GM04504 (cell line): ENCODE measurements at places on chromosomes 3 and 15.

GRCh38 chr3:107523289-107523538 is 452 bp downstream of the BBX start:
- peak; percentile 8 for DNase-seq

DNA sequence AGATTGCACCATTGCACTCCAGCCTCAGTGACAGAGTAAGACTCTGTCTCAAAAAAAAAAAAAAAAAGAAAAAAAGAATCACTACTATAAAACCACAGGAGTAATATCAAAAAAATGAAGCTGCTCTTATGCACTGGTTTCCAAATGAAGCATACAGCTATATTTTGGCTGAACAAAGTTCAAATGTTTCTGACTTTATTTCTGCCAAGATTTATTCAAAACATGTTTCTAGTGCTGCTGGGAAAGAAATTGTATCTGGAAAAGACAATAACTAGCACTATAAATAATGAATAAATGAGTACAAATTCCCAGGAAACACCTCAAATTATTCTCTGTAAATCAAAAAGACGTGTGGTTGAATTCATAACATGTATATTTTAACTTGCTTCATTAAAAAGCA is 102.5 kb upstream of the MME start:
- DNase-seq: no peak

DNA sequence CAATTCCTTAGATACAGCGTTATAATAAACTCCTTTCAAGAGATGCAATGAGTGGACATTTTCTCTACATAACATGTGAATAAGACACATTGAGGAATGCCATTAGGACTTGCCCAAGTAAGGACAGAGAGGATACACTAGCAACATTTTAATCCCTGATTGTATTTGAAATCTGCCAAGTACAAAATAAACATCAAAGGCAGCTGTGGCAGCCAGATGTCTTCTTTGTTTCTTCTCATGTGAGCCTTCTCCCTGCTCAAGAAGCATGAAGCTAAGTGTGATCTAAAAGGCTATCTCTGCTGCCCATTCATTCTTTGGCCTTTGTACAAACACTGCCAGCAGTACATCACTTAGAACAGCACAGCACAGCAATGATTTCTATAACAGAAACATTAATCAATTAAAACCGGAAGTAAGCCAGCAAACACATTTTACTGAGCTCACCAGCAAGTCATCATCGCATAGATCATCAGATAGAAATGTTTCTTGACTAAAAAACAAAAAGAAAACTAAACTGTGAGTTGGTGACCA is 364.0 kb downstream of the CNTN6 start:
- no peak for DNase-seq

- DNase-seq: no peak
These were observed 1.8 kb downstream of the PRR23E start for GRCh38 chr3:127194601-127195187.
